Glutamatergic neuron (in vitro differentiated cells): ENCODE measurements at places on chromosomes 12 and 14. TPM values are rescaled to one million over a fixed set of nuclear protein-coding genes. Genes with fewer than 3 reads are reported as not detected.
A peak's percentile ranks its signal among the peaks of the same experiment; 100 is the strongest.

DNA sequence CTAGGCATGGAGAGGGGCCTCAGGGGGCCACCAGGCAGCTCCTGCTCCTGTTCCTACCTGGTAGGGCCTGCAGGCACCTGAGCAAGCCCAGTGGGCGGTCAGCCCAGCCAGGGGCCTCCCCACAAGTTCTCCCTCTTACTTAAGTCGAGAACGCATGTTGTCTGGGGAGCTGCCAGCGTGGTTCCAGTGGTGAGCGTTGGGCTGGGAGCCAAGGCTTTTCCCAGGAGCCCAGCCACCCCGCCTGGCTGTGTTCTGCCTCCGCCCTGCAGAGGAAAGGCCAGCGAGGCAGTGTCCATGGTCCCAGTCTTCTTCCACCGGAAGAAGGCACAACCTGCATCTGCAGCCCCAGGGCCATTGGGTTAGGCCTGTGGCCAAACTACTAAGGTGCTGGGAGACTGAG, 1.4 kb downstream of the C14orf180 start:
- H3K4me1 ChIP-seq, result peaks cover 13% of the 10 kb centered on the region
- H3K27ac ChIP-seq, result no peak overlapping the region
- DNase-seq, result no peak
- peaks cover 11% of the 10 kb centered on the region for H3K27me3 ChIP-seq
- peaks cover 4% of the 10 kb centered on the region for H3K36me3 ChIP-seq
- no peak overlapping the region for H3K4me3 ChIP-seq

GRCh38 chr14:50321009-50321660, 9.0 kb downstream of the DMAC2L start:
- H3K27me3 ChIP-seq, result no peaks in the 10 kb centered on the region
- no peak overlapping the region for H3K27ac ChIP-seq
- H3K4me3 ChIP-seq, result no peak overlapping the region
- H3K36me3 ChIP-seq, result peaks cover 1% of the 10 kb centered on the region
- peaks cover 10% of the 10 kb centered on the region for H3K4me1 ChIP-seq
- peak; percentile 50 for DNase-seq

DNA sequence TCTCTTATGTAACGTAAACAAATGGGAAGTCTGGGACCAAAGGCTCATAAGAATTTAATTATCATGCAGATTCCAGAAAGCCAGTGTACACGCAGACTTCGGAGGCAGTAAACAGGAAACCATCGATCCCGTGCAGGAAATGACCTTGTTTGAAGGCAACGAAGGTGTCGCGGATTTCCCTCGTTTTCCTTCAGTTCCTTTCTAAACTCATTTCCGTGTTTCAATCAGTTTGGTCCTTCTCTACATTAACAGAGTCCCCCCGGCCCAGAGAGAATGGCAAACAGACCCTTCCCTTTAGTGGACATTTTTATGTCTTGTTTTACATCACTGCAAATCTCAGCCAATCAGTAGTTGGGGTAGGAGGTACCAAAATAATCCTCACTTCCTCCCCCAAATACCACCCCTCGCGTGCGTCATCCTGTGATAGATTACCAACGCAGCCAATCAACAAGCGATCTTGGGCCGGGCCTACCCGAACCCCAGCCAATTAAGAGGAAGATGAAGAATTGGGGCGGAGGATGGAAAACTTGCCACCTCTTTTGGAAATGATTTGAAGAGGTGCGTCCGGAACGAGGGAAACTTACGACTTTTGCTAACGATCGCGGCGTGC, 6.1 kb upstream of the FOXJ2 start:
- peak overlapping the region; percentile 94 for H3K27ac ChIP-seq
- H3K4me3 ChIP-seq, result peak overlapping the region; percentile 95
- H3K27me3 ChIP-seq, result peaks cover 7% of the 10 kb centered on the region
- no peaks in the 10 kb centered on the region for H3K36me3 ChIP-seq

CRIP1 gene
- total RNA-seq, result 49.3 TPM
